ENCODE measurements at places on chromosomes 1 and 21.

- DNase-seq = no peak
Measured at GRCh38 chr1:24980836-24981630, 51.0 kb upstream of the RUNX3 start.

- no peak for DNase-seq
Measured at GRCh38 chr1:18923756-18924211, 21.4 kb upstream of the ALDH4A1 start.

- no peak for DNase-seq
Measured at GRCh38 chr1:212762839-212763238, 28.7 kb downstream of the NSL1 start.

DNA sequence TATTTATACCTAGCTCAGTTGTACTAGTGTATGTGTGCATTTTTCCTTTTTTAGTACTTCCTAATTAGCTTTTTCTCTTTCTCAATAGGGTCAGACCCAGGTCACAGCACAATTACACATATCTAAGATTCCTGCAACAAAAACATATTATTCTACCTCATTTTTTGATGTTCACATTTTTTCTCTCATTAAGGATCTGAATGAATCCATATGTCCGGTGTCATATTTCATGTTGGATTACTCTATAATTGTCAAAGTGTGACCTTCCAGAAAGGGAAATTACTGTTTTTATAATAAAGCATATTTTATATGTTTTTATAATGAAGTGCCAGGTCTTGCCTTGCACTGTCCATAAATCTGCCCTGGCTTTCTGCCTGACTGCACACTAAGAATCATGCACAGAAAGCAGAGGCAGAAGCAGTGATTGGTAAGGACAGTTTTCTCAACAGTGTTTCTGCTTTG, 143.7 kb downstream of the KCNT2 start:
- DNase-seq = no peak

- DNase-seq = no peak
Measured at GRCh38 chr21:45424854-45425795, 20.2 kb downstream of the COL18A1 start.

GRCh38 chr21:40373761-40374160, 473.2 kb downstream of the DSCAM start:
- DNase-seq = no peak

- no peak for DNase-seq
Measured at GRCh38 chr1:92583821-92584760, 97.4 kb upstream of the GFI1 start.

DNA sequence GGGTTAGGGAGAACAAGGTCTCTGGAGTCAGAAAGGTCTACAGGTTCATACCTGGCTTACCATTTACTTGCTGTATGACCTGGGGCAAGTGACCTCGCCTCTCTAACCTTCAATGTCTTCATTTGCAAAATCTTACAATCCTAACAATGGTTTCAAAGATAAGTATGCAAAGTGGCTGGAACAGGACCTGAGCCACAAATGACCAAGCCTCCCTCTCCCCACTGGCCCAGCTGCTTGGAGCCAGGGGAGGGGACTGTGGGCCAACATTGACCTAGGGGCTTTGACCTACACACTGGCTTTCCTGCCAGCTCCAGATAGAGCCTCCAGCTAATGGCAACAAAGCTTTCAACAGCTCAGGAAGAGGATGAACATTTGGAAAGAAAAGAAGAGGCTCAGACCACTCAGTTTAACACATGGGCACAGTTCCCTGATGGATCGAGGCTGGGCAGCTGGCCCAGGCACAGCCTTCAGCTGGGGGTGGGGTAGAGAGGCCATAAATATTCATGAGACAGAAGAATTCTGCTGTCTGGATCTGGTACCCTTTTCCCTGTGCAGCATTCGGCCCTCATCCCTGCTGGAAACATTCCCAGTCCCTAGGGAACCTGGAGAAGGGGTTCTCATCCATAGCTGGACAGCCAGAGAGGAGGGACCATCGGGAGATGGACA, 12.9 kb downstream of the PTAFR start:
- no peak for DNase-seq

- no peak for DNase-seq
Measured at GRCh38 chr1:37255136-37255795, 219.1 kb upstream of the ZC3H12A start.

DNA sequence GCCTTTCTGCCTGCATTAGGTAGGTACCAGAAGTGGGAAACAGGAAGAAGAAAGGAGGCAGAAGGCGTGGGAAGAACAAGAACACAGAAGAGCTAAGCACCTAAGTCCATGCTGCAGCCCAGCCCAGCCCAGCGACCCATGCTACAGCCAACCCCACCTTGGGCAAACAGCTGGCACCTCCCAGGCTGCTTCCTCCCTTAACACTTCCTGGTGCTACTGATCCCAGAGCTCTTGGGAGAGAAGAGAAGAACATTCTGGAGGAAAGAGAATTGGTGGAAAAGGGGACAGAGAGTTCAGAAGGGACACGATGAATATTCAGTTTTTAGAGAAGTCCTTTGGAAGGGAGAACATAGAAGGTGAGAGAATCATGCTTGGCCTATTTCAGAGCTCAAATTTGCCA, 28.5 kb downstream of the PLEKHA6 start:
- DNase-seq = no peak

DNA sequence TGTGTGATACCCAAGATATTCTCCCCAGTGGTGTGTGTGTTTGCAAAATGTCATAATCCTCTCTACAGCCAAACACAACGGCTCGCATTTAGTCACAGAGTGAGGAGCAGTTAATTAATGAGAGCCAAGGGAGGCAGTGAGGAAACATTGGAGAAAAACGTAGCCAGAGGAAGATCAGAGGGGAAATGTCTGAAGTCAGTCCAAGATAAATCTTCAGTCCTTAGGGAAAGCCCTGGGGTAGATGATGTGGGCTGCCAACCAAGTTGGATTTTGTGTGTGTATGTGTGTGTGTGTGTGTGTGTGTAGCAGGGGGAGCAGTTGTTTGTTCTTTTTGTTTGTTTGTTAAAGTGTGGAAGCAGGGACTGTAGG, 201.0 kb upstream of the PTBP2 start:
- no peak for DNase-seq

GRCh38 chr1:10900691-10901090, 104.2 kb upstream of the CASZ1 start:
- no peak for DNase-seq

GRCh38 chr1:21335750-21336224, 45.5 kb upstream of the ECE1 start:
- no peak for DNase-seq

GRCh38 chr1:13829152-13829769, 129.3 kb downstream of the PRDM2 start:
- DNase-seq = no peak

- DNase-seq = no peak
Measured at GRCh38 chr21:43942201-43942600, 69.9 kb upstream of the TRAPPC10 start.

- no peak for DNase-seq
Measured at GRCh38 chr1:165675794-165676193, 22.6 kb downstream of the ALDH9A1 start.

GRCh38 chr1:219587401-219587800, 25.5 kb downstream of the ZC3H11B start:
- no peak for DNase-seq

GRCh38 chr1:75198761-75199160, 64.6 kb downstream of the LHX8 start:
- no peak for DNase-seq

- DNase-seq = peak; percentile 80
Measured at GRCh38 chr1:241847796-241848685, at the start of gene EXO1. TSS of gene EXO1 (plus strand) at chr1:241848204. CDS start at chr1:241850426, 2,222 bp downstream.

DNA sequence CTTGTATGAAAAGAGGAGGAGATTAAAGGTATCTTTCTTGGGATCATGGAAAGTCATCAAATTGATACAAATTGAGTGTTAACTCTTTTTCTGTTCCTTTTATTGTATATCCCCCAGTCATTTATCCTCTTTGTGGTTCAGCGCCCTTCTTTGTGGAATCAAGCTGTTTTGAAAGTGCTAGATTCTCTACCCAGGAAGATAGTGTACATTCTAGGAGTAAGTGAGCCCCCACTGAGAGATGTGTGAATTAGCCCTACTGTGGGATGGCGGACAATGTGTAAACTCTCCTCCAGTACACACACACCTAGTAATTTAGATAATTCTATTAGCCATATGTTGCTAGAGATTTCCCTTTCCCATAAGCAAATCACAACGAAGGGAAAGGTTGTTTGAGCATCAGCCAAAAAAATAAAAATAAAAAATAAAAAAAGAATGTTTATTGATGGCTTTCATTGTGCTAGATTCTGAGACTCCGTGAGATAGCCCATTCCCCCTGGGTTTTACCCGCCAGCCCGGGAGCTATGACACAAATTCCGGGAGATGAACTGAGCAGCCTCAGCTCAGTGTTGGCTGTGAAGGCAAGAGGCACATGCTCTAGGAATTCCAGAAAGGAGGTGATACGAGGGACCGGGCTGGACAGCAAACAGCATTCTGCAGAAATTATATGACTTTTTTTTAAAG, 378.4 kb upstream of the RUNX1 start:
- DNase-seq = no peak

DNA sequence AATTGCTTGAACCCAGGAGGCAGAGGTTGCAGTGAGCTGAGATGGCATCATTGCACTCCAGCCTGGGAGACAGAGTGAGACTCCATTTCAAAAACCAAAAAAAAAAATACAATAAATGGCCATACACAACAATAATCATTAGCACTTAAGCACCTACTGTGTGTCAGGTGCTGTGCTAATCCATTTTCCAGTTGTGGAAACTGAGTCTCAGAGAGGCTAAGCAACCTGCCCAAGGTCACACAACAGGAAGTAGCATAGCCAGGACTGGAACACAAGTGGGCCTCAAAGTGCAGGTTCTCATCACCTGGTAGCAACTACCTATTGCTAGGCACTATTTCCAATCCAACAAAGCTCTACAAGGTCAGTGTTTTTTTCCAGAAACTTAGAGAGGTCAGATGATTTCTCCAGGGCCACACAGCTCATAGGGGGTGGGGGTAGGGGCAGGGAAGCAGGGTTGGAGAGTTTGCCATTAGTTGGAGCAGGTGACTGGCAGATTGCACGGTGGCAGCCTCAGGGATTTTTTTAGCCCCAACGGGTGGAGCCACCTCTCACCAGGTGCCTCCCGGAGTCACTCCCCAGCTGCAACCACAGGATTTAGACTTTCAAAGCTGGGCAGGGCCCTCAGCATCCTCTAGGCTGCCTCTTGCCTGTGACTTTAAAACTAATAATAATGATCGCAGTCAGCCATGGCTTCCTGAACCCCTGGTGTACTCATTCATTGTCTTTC, 52.5 kb upstream of the ID3 start:
- DNase-seq = peak; percentile 29

DNA sequence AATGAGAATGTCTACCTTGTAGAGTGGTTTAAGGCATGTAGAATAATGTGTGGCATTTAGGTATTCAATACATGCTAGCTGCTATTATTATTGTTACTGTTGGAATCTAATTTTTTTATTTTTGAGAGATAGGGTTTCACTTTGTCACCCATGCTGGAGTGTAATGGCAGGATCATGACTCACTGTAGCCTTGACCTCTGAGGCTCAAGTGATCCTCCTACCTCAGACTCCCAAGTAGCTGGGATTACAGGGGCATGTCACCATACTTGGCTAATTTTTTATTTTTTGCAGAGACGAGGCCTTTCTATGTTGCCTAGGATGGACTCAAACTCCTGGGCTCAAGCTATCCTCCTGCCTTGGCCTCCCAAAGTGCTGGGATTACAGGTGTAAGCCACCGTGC, 61.9 kb downstream of the EPB41 start:
- no peak for DNase-seq

- no peak for DNase-seq
Measured at GRCh38 chr1:109273570-109274288, 9.2 kb downstream of the PSRC1 start.

DNA sequence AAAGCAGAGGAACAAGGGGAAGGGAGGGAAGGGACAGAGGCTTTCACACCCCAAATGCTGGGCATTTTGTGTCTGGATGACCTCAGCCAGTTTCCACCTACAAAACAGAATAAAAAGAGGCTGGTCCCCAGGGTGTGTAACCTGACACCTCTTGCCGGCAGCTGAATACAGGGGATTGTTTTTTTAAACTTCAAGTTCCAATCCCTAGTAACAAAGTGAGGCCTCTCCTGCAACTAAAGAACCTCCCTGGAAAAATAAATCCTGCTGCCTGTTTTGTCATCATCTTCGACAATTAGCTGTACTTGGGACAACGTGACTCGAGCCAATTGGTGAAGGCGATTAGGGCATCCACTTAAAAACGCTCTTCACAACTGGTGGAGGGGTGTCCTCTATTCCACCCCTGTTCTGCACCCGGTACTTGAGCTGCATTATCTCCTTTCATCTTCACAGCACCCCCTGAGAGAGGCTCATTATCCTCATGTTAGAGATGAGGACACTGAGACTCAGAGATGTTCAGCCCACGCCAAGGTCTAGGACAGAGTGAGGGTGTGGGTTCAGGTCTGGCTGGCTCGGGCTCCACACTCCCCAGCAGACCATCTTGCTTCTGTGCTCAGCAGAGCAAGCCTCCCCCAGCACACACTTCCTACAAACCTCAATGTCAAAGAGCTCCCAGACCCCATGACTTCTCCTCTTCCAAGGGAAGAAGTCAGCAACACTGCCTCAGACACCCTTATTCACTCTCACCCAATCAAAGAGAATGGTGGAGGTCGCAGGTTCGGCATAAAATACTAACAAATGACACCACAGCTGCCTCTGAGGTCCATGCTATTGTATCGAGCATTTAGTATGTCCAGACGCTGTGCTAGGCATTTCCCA, 15.2 kb downstream of the ITPKB start:
- no peak for DNase-seq

- no peak for DNase-seq
Measured at GRCh38 chr1:183635099-183635605, 431 bp downstream of the ARPC5 start.

- DNase-seq = no peak
Measured at GRCh38 chr1:235206533-235207208, 45.6 kb upstream of the RBM34 start.

GRCh38 chr1:36172983-36173382, 17.0 kb downstream of the MAP7D1 start:
- DNase-seq = no peak

- no peak for DNase-seq
Measured at GRCh38 chr1:94316836-94317789, 79.7 kb upstream of the ARHGAP29 start.

- no peak for DNase-seq
Measured at GRCh38 chr1:26281091-26281958, 1.4 kb downstream of the SH3BGRL3 start.

DNA sequence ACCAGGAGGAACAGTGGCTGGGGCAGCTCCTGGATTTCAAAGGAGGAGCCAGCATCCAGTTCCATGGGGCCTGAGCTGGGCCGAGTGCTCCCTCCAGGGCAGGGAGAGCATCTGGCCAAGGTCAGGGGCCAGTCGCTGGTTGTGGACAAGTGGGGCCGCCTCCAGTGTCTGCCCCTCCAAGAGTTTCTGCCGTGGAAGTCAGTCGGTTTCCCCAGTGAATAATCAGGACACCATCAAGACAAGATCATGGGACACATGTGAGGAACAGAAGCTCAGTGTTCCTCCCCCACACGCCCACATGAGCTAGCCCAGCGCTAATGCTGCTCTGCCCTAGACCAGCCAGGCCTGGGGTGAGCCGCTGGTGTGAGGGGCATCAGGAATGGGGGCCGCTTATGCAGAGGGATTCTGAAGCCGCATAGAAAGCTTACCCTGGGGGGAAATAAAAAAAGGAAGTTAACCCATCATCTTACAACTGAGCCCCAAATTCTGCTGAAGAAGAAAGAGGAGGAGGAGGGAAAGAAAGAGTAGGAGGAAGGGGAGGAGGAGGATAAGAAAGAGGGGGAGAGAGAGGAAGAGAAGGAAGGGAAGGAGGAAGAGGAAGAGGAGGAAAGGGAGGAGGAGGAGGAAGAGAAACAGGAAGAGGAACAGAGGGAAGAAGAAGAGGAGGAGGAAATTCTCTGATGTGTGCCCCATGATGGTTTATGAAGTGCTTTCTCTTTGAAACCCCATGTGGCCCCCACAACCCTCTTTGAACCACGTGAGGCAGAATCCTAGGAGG, 198.4 kb downstream of the MATN1 start:
- DNase-seq = no peak
